ENCODE measurements at places on chromosomes 4 and X. TPM values are rescaled to one million over a fixed set of nuclear protein-coding genes. Genes with fewer than 3 reads are reported as not detected.

Gene GPR78
- total RNA-seq: not detected

Gene SLC49A3
- total RNA-seq: 0.21 TPM

Gene TGIF2LX
- not detected for total RNA-seq

Gene ALPK1
- 1.9 TPM for total RNA-seq
